Stimulated activated CD8-positive, alpha-beta memory T cell treated with anti-CD3 and anti-CD28 coated beads, Interleukin-7, amount 100 ng/mL, for 48 hours (primary cell): ENCODE measurements at places on chromosomes 6 and 20.

GRCh38 chr20:36917943-36918342 lies 33.6 kb downstream of the SAMHD1 start:
- no peak for DNase-seq

- DNase-seq = no peak
Measured at GRCh38 chr20:33393609-33394008, 7.7 kb downstream of the CDK5RAP1 start.

- DNase-seq = no peak
Measured at GRCh38 chr6:6315660-6316059, 4.8 kb downstream of the F13A1 start.

- no peak for DNase-seq
Measured at GRCh38 chr6:109178921-109179320, 83.6 kb downstream of the CEP57L1 start.

DNA sequence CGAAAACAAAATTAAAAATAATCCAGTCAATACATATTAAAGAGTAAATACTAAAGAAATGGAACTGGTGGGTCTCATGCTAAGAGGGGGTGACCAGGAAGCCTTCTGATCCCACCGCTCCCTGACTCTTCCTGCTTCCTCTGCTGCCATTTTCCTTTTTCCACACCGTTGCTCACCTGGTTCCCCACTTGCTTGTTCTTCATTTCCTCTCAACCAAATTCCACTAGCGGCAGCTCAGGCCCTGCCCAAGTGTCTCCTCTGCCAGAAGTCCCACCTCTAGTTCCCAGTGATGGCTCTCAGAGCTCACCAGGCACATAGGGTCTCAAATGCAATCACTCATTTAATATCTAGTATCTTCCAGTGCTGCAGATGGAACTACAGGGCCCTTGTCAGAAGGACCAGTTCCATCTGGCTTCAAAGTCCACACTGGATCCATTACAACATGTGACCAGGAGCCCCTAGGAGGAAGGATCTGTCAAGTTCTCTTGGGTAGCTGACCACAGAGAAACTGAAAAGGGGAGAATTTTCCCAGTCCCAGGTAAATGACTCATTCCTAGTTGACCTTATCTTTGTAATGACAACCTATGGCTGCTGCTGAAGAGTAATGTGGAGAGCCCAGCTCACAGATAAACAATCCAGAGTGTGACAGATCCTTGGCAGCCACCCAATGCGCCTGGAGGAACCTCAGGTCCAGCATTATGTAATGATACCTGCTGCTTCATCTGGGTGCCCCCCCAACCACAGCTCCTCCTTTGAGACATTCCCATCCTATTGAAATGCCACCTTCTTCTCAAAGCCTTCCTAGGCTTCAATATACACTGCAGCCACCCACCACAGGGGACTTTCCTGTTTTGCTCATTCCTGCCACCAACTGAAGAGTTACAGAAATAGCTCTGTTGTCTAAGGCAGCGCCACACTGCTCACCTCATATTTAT lies 38.2 kb downstream of the ELMO2 start:
- DNase-seq = no peak

DNA sequence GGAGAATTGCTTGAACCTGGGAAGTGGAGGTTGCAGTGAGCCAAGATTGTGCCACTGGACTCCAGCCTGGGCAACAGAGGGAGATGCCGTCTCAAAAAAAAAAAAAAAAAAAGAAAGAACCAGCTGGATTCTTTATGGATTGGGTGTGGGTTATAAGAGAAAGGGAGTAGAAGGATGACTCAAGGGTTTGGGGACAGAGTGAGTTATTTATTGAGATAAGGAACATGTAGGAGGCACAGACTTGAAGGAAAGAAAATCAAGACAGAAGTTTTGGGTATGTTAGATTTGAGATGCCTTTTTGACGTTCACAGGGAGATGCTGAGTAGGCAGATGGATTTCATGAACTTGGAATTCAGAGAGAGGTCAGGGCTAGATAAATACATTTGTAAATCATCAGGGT lies 47.6 kb downstream of the KIZ start:
- DNase-seq = no peak

- DNase-seq = no peak
Measured at GRCh38 chr20:59429396-59429795, 129.0 kb downstream of the EDN3 start.

- no peak for DNase-seq
Measured at GRCh38 chr20:61875996-61876395, 189.7 kb downstream of the TAF4 start.
